ENCODE measurements at places on chromosomes 4 and X.

GRCh38 chr4:147644471-147644870 is 27.3 kb downstream of the TMEM184C start:
- no peak for DNase-seq

GRCh38 chr4:108762559-108763225 is at the start of gene ETNPPL:
Gene ETNPPL, minus strand, starts transcription at chr4:108763053. Its CDS starts 155 bp downstream, at chr4:108762898.
- no peak for DNase-seq

DNA sequence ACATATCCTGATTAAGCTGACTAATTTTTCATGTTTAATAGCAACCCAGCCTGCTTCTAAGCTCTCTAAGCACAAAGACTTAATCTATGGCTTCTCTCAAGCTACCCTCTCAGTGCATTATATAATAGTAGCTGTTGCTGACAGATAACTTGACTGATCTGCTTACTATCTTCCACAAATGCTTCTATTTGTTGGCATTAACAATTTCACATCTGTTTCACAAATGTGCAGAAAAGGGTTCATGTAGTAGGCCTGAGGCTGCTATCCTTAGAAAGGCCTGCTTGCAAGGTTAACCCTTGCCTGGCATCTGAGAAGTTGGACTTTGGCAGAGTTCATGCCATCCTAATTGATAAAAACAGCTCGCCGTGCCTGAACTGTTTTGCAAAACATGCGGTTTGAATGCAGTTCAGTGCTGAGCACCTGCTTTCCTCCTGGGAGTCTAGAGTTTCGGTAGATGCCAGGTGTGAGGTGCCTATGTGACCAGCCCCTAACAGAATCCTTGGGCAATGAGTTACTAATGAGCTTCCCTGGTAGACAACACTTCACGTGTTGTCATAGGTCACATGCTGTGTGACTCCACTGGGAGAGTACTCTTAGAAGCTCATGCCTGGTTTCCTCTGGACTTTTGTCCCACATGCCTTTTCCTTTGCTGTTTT is 68.4 kb downstream of the NSG1 start:
- no peak for DNase-seq

DNA sequence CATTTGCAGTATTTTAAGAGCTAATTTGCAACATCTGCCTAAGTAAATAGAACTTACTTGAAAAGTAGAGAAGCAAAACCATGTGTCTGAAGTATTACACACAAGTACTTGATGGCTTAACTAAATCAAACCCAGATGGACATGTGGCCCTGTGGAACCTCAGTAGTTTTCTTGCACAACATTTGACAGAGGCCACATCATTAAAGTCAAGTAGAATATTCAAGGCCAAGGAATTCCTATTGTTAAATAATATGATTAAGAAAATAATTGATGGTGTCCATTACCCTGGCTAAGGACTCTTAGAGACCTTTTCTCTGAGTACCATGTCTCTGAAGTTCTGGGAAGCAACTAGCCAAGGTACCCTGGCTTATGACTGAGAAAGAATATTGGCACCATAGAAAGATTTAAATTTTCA is 135.4 kb upstream of the OTUD4 start:
- DNase-seq, result no peak

DNA sequence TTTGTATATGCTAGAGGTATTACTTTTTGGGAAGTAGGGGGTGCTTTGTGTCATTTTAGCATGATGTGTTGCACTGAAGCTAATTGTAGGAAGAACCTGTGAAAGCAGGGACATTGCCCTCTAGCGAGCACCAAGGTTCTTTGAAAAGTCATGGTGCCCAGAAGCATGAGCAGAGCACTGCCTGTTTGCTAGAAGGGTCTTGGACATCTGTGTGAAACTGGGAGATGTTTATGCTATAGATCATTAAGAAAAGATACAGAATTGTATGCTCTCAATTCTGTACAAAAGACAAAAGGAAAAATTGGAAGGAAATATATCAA is 14.7 kb downstream of the GRPR start:
- no peak for DNase-seq

- no peak for DNase-seq
Observed at GRCh38 chr4:115293093-115293462, 179.7 kb upstream of the NDST4 start.

- peak; percentile 34 for DNase-seq
Observed at GRCh38 chrX:87525771-87526229, 8.2 kb downstream of the KLHL4 start.

- DNase-seq, result no peak
Observed at GRCh38 chr4:182894681-182895275, 22.4 kb downstream of the DCTD start.

GRCh38 chr4:153223930-153224329 is 19.7 kb downstream of the TRIM2 start:
- peak; percentile 42 for DNase-seq

DNA sequence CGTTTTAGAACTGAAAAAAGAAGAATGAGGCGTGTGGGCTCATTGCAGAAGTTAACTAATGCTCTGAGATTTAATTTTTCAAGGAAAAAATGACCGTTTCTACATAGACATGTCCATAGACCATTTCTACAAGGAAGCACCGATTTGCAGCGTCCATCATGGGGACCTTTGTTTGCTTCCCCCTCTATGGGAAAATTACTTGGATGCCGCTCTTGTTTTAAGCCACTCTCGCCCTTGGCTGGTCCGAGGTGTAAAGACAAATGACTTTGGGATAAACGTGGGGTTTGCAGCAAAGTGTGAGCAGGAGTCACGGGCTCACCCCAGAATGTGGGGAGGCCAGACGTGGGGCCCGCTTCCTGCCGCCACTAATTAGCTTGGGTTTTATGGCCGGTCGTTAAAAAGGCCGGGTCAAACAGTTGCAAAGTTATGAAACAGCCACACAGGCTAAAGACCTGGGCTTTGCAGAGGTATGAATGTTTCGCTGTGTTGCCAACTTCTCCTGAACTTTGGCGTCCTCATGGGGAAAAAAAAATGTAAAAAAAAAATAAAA is 235.9 kb downstream of the SHOX start:
- DNase-seq, result no peak

DNA sequence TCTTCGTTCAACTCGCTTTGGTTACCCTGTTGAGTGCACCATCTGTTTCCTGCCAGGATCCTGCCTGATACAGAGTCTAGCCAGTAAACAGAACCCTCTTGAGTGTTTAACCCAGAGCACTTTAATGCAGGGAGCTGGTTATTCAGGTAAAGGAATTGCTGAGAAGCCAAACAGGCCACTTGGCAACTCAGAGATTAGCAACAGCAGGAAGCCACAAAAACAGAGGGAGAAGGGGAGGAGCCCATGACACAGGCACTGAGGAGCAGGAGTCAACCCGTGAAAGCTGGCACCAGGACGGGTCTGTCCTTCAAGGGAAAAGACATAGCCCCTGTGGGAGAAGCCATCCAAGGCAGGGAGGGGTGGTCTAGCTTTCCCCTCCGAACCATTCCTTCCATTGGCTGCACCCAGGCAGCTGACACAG is 641.4 kb downstream of the ZNF674 start:
- no peak for DNase-seq

DNA sequence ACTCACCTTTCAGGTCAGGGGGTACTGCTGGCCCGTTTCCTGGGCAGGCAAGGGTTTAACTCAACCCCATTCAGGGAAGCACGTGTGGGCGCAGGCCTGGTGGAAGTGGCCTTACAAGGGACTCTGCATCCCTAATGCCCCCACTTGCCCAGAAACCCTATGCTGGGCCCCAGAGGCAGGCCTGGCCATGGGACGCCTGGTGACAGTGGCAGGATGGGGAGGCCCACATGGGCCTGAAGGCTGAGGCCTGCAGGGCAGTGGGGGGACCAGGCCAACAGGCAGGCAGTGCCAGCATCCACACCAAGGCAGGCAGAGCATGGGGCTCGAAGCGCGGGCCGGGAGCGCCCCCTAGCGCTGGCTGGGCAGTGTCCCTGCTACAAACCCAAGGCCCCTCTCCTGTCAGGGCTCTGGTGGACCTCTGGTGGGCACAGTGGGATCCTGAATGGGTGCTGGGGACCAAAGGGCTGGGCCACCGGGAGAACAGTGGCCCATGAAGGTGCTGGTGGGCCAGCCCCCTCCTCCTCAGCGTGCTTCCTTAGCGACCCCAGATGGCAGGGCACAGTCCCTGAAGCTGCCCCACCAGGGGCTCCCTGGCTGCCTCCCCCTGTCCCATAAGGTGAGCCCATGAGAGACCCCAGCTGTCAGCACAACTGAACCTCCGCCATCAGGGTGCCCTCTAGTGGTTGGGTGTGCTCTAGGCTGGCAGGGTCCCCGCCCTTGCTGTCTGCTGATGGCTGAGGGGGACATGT is 16.8 kb downstream of the FGFR3 start:
- DNase-seq, result peak; percentile 58

DNA sequence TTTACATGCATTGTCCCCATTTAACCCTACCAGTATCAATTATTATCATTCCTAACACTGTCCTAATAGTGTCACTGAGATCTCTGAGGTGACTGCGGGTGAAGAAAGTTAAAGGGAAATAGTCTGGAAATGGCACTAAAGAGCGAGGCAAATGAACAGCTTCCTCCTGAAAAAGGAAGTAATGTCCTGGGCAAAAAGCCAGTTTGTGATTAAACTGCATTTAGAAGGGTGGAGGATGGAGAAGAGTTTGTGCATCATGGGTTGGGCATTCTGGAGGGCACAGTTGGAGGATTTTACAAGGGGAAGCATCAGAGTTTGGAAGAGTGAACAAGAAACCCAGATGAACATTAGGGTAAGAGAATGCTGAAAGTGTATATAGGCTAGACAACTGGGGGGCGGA is 60.5 kb upstream of the SLC25A4 start:
- peak; percentile 21 for DNase-seq

GRCh38 chr4:163895378-163896005 is 401.0 kb downstream of the TMA16 start:
- DNase-seq, result no peak

- no peak for DNase-seq
Observed at GRCh38 chrX:747176-747575, 116.6 kb downstream of the SHOX start.

- peak; percentile 41 for DNase-seq
Observed at GRCh38 chr4:30714408-30715031, 5.6 kb upstream of the PCDH7 start.

DNA sequence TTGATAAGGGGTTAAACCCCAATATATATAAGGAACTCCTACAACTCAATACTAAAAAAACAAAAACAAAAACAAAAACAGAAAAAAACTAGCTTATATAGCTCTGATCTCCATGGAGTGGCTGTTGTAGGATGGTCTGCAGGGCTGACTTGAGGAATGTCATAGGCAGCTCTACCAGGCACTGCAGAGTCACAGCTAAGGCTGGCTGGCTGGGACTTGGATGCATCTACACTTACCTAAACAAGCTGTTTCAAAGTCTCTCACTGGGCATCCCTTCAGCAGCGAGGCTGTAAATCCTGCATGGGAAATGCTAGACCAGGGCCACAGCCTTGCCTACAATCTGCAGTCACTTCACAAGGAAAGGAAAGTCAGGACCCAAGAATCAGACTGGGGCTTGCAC is 61.3 kb downstream of the HOPX start:
- no peak for DNase-seq

- DNase-seq, result no peak
Observed at GRCh38 chr4:84501202-84501503, 2.1 kb upstream of the NKX6-1 start.

GRCh38 chr4:25727711-25728493 is 72.3 kb downstream of the SLC34A2 start:
- DNase-seq, result no peak

- no peak for DNase-seq
Observed at GRCh38 chr4:187726485-187726884, 269.1 kb upstream of the ZFP42 start.

DNA sequence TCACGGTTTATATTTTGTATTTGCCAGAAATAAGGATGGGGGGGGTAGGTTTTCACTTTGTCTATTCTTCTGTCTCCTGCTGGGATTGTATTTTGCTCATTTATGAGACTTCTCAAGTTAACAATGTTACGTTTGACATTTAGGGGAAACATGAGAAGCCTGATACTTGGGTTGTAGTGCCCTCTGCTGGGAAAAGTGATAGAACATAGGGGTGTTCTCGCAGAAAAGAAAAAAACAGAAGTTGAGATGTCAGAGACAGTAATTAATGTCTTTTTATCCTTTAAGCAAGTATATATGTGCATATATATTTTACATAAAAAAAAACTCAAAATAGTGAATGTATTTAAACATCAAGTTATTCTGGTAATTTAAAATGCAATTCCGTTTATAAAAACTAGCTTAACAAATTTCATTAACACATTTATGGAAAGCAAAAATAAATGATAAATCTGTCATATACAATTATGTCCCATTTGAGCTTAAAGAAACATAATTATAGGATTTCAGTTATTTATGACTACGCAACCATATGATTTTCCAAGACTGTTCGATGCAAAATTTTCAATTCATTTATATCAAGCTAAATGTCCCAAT is 46.0 kb upstream of the TMPRSS11F start:
- peak; percentile 51 for DNase-seq

DNA sequence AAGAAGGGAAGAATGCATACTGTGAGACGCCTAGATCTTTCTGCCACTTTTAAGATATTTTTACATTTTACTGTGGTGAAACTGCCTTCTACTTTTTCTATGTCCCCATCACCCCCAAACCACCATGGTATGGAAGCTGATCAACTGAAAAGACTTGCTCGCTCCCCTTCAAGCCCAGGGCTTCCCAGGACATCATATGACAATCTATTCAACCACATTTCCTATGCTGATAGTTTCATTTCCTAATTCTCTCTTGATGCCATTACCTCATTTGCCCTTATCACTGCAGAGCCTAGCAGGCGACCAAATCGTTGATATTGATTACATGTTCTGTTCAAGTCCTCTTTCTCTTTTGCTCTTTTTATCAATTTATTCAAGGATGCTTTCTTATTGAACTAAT is 40.1 kb upstream of the KLHL34 start:
- DNase-seq, result no peak

DNA sequence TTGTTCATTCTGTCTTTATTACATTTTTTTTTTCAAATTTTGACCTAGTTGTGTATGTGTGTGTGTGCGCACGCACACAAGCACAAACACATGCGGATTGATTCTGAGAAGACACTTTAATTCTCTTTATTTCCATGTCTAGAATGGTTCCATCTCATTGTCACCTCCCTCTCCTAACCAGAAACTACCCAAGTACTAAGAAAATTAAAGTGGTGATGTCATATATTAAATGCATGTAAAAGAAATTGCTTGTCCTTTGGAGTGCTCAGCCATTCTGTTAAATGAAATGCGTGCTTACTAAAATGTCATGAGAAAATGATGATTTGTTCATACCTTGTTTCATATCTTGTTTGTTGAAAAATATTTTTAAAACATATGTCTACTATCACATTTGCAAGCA is 1297.0 kb upstream of the TENM3 start:
- DNase-seq, result no peak

GRCh38 chr4:76723373-76723772 is 174.6 kb downstream of the SOWAHB start:
- DNase-seq, result no peak

GRCh38 chr4:86091201-86091600 is 268.7 kb downstream of the MAPK10 start:
- DNase-seq, result no peak

Measured in kidney capillary endothelial cell (primary cell).